Smooth muscle cell of the brain vasculature (primary cell): ENCODE measurements at places on chromosomes 3 and 15.

GRCh38 chr3:56369914-56370313, 98.4 kb downstream of the ERC2 start:
- no peak for DNase-seq

DNA sequence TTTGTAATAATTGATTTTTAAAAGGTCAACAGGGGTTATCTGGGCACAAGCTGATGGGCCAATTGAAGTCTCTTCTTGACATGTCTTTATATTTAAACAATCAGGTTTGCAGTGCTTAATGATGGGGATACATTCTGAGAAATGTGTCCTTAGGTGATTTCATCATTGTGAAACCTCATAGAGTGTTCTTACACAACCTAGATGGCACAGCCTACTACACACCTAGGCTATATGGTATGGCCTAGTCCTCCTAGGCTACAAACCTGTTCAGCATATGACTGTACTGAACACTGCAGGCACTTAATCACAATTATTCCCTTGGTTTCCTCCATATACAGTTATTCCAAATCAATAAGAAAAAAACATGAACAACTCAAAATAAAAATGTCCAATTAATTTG, 75.8 kb downstream of the IQSEC1 start:
- DNase-seq, result no peak

DNA sequence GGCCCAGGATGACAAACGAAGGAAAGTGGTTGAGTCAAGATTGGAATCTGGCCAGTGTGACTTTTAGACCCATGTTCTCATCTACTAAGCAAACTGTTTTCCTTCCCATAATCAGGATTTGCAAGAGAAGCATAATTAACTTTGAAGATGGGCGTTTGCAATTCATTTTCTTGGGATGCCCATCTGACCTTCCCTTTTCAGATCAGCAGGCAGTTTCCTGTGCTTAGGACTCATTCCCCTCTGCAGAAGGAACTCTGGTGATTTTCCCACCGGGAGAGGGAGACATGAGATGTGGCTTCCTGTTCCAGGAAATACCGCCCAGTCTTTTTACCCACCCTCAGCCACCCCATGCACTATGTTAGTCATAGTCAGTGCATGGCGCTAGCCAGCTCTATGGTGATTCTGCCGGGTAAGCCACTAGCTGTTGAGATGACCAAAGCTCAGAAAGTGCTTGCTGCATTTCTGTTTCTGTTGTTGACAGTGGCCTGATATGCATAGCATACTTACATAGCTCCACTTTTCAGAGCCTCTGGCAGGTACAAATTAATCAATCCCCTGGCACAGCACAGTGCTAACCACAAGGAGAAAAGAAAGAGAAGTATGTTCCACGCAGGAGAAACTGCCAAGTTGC, 129.4 kb downstream of the VGLL4 start:
- DNase-seq, result peak; percentile 83

- no peak for DNase-seq
These were observed 289.7 kb downstream of the RORA start for GRCh38 chr15:60939389-60939788.

GRCh38 chr3:173886-174285, 22.7 kb upstream of the CHL1 start:
- no peak for DNase-seq
